Activated effector memory CD4-positive, alpha-beta T cell treated with Interleukin-2 at 50 U/mL for 16 hours (primary cell): ENCODE measurements at places on chromosomes 2 and 18.
A peak's percentile ranks its signal among the peaks of the same experiment; 100 is the strongest.

- DNase-seq, result no peak
Observed at GRCh38 chr2:105113616-105114291, 75.9 kb downstream of the MRPS9 start.

- no peak for DNase-seq
Observed at GRCh38 chr2:73850009-73850408, 21.2 kb downstream of the STAMBP start.

DNA sequence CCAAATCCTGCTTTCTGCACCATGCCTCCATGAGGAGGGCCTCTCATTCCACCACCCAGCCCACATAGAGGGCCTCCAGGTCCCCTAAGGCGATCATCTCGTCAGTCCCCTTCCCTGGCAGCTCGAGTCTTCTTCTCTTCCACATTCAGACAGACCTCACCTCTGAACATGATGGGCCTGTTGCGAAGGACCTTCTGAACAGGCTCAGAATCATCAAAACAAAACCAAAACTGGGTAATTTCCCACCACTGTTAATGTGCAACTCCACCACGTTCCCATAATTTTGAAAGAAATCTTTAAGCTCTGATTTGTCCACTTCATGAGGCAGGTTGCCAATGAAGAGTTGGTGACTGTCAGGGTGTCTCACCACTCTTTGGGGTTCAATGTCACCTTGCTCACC, 20.4 kb downstream of the ZRANB3 start:
- no peak for DNase-seq

GRCh38 chr2:161190050-161190449, 29.8 kb downstream of the TANK start:
- DNase-seq, result no peak

GRCh38 chr2:185695711-185696235, 42.8 kb upstream of the FSIP2 start:
- DNase-seq, result no peak

GRCh38 chr2:96883306-96883705, 13.4 kb upstream of the SEMA4C start:
- no peak for DNase-seq

- no peak for DNase-seq
Observed at GRCh38 chr18:79919089-79919488, 32.4 kb downstream of the SLC66A2 start.

DNA sequence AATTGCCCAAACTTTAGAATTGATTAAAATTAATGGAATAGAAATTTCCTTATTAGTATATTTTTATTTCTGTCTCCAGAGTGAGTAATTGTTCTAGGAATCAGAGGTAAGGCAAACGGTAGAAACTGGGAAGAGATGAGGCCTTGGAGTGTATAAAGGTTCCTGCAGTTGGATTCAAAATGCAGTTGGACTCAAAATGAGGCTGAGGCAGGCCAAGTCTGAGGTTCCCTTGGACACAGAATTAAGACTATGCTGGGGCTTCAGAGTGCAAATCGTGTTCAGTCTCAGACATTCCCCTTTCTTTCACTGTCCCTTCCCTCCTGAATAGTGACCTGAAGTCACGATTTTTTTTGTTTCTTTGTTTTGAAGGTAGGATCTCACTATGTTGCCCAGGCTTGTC, 746.9 kb upstream of the NRXN1 start:
- DNase-seq, result no peak

DNA sequence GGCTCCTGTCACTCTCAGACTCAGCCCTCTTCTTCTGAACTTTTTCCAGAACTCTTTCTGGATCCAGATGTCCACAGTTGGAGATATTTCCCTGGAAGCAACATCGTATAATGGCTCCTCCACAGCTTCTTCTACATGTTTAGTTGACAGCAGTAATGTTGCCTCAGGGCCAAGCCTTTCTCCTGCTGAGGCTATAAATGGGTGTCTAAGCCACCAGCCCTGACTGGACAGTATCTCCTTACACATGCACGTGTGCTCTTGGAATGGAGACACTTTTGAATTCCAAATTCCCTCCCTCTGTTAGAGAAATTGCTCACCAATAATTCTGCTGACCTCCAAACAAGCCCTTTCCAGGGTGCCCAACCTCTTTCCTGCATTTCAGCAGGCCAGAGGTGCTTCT, 156.2 kb upstream of the PIK3C3 start:
- DNase-seq, result no peak

DNA sequence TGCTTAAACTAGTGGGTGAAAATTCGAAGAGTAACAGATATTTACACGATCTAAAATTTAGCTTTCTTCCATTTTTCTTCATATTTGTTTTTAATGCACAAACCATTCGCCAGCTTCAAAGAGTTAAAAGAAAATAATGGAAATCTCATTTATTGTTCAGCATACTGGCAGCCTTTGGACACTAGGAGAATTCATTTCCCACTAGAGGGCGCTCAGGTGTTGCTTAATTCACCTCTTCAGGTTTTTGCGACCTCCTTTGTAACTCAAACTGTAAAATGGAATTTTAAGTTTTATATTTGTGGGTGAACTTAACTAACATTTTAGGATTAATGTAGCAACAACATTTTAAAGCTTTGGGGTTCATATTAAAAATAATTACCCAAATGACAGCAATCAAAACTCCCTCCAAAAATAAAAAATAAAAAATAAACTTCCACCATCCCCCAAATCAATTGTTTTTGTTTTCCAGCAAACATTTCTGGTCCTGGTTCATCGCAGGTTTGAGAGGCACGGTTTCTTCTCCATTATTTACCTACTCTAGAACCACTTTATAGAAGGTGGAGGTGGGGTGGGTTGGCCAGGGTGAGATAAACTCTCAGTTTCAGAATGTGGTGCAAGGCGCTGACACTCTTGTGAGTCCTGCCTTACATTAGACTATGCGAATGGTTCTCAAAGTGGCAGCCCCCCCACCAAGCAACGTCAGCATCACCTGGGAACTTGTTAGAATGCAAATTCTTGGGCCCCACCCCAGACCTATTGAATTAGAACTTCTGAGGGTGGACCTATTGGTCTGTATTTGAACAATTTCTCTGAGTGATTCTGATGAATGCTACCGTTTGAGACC, 24.7 kb upstream of the PNPT1 start:
- no peak for DNase-seq

GRCh38 chr18:50099725-50100407, 95.1 kb downstream of the MYO5B start:
- no peak for DNase-seq

DNA sequence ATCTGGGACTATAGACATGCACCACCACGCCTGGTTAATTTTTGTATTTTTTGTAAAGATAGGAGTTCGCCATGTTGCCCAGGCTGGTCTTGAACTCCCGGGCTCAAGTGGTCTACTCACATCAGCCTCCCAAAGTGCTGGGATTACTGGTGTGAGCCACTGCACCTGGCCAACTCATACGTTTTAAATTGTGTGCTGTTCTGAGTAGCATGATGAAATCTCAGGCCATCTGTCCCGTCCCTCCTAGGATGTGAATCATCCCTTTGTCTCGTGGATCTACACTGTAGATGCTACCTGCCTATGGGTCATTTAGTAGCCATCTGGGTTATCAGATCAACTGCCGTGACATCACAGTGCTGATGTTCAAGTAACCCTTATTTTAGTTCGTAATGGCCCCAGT, 38.5 kb upstream of the RMP24 start:
- DNase-seq, result no peak

GRCh38 chr2:52144590-52144989, 1112.7 kb upstream of the NRXN1 start:
- no peak for DNase-seq

DNA sequence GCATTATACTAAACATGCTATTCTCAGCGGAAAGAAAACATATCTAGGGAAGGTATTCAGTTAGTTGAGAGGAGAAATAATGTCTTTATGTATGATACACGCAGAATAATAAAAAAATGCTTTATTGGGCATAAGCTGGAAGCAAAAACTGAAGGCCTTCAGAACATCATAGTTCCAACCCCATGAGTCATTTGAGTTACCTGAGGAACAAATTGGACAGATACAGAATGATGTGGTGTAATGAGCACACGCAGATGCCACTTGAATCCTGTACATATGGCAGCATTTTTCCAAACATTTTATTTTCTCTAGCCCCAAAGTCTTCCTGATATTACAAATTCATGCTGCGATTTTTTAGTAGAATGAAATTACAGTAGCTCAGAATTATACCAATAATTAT, 23.2 kb upstream of the TRIB2 start:
- DNase-seq, result no peak

DNA sequence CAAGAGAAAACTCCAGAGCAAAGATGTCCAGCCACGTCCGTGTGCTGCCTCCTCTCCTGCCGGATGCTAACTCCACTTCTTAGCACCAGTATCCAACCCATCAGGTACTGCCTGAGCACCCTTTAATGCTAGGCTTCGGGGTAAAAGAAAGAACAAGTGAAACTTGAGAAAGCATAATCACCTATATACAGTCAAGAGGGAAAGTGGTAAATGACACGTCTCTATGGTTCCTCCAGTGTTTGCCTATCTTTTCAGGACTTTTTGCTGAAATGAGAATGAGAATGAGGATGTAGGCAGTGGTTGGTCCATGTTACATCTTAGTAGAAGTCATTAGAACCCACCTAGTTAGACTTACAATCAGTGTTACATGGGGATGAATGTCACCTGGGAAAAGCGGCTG, 47.9 kb downstream of the EPHA4 start:
- DNase-seq, result no peak

DNA sequence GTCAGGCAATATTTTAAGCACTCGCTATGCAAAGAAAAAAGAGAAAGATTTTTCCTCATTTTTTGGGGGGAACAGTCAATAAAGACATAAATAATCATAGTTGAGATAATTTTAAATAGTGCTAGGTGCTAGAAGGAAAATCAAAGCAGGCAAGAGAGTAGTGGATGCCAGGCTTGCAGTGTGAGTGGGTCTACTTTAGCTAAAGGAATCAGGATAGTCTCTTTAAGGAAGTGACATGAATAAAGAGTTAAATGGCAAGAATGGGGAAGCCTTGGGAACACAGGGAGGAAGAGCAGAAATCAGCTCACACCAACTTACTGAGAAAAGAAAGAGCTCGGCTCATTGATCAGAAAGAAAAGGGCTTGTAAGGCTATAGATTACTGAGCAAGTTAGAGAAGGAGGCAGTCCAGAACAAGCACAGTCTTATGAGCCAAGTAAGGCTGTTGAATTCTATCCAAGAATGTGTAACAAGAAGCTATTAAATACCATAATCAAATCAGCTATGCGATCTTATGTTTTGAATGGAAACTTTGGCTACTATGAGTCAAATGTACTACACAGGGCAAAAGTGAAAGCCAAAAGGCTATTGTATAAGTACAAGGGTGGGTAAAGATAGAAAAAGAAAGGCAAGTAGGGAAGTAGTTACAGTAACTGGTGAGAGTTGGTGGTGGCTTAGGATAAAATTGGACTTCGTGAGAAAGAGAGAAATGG, 833.8 kb upstream of the PIK3C3 start:
- no peak for DNase-seq

DNA sequence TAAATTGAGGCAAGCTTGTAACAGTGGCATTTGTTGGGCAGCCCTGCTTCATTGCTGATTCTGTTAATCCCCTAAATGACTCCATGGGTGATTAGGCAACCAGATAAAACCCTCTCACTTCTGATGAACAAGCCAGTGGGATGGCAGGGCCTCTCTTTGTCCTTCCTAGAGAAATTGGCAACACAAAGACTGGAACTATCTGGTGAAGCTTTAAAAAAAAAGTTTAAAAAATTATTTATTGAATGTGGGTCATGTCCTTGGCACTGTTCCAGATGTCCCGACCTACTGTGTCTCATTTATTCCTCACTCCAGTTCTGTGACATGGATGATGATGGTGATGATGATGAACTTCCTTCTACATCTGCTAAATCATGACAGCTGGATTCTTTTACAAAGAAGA, 30.8 kb downstream of the NRP2 start:
- no peak for DNase-seq

DNA sequence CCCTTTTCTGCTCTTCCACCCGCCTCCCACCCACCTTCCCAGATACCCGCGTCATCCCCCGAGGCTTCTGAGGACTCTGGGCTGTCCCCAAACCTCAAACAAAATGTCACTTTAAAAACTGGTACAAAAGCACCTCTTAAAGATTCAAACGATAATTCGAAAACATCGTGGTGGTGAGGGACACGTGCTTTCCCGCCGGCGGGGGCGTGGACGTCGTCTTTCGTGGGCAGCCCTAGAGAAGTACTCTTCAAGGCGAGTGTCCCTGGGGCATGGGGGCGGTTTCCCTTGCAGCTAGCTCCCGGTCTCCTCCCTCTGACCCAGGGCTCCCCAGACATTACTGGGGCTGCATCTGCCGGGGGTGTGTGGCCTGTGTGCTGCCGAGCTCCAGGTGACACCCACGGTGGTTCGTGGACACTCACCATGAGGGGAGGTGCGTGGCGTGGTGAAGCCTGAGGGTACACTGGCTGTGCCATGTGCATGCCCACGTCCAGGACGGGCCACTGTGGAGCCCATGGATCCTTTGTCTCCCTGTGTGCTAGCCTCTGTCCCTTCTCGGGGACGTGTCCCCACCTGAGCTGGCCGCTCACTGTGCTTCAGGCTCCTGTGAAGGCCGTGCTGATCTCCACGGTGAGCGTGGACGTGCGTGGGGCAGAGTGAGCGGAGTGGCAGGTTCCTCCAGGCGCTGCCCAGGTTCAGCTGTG, 117.8 kb downstream of the NFATC1 start:
- DNase-seq, result no peak

DNA sequence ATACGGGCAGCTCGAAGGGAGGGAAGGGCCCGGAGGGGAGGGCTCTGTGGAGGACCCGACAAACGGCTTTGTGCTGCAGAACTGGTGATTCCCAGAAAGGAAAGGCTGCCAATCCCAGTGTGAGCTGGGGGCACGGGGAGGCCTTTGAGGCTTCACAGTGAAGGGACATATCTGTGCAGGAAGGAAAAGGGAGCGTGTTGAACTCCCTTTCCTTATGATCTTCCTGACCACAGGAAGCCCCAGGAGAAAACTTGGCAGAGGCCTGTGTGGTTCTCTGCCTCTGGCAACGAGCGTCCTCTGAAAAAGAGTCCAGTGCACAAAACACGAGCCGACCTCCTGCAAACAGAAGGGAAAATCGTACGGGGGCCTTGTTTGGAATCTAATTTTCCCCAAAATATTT, 683.5 kb upstream of the SALL3 start:
- DNase-seq, result no peak

- DNase-seq, result no peak
Observed at GRCh38 chr18:3283253-3283863, 21.4 kb downstream of the MYL12B start.

GRCh38 chr2:65018141-65018582, 29.0 kb downstream of the SLC1A4 start:
- no peak for DNase-seq

GRCh38 chr2:26330114-26330549, 15.8 kb upstream of the SELENOI start:
- DNase-seq, result peak; percentile 71

DNA sequence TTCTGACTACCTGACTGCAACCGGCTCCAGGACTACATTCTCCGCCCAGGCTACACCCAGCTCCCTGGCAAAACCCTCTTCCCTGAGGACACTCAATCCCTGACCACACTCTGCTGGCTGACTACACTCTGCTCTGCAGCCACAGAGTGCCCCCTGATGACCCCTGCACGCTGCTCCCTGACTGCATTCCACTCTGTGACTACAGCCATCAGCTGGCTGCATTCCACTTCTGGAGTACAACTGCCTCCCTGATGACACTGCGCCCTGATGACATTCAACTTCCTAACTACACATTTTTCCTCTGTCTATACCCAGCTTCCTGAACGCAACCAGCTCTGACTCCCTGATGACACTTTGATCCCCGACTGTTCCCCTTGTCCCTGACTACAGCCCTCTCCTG, 71.3 kb upstream of the NRXN1 start:
- DNase-seq, result no peak
